ENCODE measurements at places on chromosomes 11 and 22.

GRCh38 chr11:73978576-73979086 is 4.0 kb downstream of the UCP2 start:
- DNase-seq, result no peak

DNA sequence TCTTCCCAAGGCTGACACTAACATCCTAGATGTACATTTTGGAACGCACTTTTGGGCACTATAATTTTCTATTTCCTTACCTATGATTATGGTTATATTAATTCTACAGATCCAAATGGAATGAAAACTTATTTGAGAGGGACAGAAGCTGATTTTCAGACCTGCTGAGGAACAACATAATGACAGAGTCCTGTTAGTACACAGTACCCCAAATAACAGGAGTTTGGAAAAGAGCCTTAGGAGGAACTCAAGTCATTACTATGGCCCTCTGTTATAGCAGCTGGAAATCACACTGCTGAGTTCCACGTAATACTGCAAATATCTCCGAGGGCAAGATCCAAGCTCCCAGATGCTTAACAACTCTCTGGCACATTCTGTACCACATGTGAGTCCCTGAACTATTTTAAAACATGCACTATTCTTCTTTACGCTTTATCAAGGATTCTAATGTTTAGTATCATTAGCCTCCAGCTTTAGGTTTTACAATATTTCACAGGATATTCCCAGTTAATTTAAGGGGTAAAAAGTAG is 1027.7 kb upstream of the CCDC90B start:
- no peak for DNase-seq

GRCh38 chr11:45859661-45860140 is 12.4 kb downstream of the CRY2 start:
- peak; percentile 96 for DNase-seq

GRCh38 chr11:8164746-8165145 is 4.1 kb downstream of the RIC3 start:
- DNase-seq, result no peak

GRCh38 chr11:34633640-34633989 is 12.7 kb downstream of the EHF start:
- no peak for DNase-seq

GRCh38 chr11:86117712-86118063 is 48.8 kb upstream of the PICALM start:
- no peak for DNase-seq

- DNase-seq, result no peak
Measured at GRCh38 chr11:20654038-20654437, 15.3 kb upstream of the NELL1 start.

DNA sequence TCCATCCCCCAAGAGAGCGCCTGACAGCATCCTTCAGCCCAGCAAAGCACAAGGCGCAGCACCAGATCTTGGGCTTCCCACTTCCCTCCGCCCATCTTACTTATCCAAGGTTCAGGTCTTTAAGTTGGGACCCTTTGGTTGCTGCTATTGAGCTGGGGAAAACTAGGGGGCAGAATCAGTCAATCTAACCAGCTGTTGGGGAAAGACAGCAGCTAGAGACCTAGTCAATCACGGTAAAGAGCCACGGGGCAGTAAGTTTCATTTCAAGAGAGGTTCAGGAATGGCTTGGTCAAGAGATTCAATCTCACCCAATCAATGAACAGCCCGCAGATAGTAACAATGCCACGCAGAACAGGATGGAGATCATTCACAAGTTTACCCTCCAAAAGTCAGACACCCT is 1.7 kb downstream of the ABTB2 start:
- no peak for DNase-seq

DNA sequence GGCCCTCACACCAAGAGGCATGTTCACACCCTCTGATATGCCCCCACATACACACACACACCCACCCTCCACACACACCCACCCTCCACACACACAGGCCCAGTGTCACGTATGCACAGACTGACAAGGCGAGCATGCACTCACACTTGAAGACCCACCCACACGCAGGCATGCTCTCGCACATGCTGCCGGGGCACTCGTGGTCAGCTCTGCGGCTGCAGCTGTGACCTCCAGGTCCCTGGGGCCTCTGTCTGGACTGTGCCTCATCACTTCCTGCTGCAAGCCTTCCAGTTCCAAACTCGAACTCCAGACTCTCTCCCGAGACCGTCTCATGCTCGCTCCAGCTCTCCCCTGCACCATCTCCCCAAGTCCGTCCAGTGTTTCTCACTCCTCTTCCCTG is 9.5 kb downstream of the DCHS1 start:
- DNase-seq, result no peak

DNA sequence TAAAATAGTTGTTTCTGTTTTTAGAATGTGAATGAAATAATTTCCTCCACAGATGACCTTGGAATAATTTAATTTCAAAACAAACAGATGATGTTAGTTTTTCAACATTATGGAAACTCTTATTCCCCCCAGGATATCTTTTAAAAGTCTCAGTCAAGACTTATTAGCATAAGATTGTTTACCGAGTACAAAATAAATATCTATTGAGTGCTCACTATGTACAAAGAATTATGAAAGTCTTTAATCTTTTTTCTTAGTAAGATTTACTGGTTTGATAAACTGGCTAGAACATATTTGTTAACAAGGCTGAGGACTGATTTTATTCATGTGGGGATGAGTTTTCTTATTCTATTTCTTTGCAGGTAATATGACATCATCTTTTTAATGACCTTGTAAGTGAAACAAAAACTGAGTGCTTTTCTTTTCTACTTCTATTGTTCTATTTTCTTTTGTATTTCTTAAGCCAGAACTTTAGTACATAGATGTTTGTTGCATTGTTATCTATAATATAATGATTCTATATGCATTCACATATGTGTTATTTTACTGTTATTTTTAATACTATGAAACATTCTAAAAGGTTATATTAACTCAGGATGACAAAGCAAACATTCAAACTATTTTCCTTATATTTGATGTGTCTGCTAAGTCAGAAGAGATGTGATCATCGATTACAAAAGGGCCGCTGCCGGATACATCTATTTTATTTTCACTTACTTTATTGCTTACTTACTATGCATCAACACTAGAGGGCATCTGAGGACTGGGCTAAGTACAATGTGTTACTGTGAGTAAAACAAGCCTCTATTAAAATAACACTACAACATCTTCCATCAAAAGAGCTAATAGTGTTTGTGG is 111.0 kb upstream of the ARHGAP42 start:
- no peak for DNase-seq

DNA sequence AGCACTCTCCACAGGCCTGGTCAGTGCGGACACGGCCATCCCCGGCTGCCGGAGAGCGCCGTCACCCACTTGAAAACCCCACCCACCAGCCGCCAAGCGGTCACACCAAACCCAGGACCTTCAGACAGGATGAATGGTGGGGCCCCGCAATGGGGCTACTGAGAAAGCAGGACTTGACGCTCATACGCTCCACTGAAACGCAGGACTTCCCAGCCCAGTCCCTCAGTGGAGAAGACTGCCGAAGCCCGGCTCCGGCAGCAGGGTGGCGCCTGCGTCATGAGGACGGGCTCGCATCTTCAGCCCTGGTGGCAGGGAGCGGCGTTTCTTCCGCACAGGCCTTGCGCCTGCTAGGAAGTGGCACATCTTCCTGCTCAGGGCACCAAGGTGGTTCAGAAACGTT is 15.3 kb upstream of the PHLDA2 start:
- peak; percentile 45 for DNase-seq

DNA sequence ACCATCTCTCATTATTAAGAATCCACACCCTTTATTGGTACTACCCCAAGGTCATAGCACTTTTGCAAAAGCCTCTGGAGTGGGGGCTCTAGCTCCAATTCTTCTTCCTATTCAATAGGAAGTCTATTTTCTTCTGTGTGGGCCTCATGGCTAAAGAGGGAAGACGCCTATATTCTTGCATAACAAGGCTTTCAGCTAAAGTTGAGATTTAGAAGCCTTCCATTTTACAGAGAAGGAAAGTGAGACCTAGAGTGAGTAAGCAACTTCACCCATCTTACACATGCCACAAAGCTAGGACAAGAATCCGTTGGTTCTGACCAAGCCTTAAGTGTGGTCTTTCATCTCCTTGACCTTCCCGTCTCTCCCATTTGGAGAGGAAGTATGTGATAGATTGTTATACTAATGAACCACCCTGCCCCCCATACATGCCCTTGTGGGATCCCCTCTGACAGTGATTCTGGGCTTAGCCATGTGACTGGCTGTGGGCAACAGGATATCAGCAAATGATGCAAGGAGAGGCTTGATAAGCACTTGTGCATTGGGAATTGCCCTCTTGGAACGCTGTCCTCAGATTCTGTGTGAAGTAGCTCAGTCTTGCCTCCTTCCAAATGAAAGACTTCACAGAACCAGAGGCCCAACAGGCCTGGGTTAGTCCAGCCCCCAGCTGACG is 12.3 kb downstream of the BACE1 start:
- no peak for DNase-seq

DNA sequence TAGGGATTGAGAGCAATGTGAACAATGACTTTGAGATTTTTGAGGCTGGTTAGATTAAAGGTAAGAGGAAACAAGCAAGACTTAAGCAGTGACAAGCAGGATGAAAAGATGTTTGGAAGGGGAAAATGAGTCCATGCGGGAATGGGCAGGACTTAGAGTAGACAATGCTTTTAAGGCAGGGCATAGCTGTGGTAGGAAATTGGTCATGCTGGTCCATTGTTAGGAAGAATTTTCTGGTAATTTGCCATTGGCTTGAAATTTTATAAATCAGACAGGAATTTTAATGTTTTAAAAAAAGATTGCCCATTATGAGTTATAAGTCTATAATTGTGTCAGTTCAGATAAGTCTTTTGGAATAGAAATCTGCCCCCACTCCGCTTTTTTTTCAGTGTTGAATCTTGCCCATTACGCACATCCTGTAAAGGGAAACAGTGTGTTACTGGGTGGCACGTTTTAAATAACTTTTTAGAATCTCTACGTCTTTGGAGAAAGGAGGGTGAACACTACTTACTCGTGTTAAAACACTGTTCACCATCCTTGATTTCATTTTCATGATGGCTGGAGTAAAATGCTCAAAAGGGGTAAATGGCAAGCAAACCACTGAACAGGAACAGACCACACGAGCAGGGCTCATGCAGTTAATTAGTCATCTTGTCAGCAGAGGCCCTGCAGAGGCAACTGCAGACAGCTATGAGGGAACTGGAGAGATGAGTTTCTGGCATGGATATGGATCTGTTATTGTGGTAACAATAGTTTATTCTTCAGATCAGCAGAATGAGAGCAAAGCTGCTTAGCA is 25.0 kb downstream of the SWAP70 start:
- DNase-seq, result no peak

GRCh38 chr22:46180370-46181137 is 30.2 kb downstream of the PPARA start:
- DNase-seq, result no peak

DNA sequence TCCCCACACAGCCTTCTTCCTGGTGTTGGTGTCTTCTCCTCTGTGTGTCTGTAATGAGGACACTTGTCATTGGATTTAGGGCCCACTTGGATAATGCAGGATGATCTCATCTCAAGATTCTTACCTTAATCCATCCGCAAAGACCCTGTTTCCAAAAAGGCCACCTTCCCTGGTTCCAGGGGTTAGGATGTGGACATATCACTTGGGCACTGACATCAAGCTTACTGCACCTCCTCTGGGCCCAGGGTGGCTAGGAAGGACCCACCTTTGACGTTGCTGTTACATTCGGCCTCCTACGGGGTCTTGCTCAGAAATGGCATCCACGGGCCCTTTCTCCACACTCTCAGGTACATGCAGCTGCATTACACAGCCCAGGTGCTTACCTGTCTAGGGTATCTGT is 535.9 kb downstream of the BRD1 start:
- DNase-seq, result no peak

- no peak for DNase-seq
Measured at GRCh38 chr22:37647928-37648327, 8.5 kb downstream of the SH3BP1 start.

DNA sequence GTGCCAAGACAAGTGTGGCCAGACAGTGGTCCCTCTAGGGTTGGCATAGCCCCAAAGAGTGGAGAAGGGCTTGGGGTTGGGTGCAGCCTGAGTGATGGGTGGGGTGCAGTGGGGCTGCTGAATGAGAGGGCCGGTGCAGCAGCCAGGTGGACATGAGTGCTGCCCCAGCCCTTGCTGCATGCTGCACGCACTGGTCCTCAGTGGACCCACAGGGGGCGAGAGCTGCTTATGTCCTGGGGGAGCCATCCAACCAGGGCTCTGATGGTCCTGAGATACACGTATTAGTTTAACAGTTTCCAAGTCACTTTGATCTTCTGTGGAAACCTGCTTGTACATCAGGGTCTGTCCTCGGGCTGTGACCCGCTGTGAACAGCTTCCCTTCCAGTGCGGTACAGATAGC is 23.9 kb upstream of the ACR start:
- no peak for DNase-seq

DNA sequence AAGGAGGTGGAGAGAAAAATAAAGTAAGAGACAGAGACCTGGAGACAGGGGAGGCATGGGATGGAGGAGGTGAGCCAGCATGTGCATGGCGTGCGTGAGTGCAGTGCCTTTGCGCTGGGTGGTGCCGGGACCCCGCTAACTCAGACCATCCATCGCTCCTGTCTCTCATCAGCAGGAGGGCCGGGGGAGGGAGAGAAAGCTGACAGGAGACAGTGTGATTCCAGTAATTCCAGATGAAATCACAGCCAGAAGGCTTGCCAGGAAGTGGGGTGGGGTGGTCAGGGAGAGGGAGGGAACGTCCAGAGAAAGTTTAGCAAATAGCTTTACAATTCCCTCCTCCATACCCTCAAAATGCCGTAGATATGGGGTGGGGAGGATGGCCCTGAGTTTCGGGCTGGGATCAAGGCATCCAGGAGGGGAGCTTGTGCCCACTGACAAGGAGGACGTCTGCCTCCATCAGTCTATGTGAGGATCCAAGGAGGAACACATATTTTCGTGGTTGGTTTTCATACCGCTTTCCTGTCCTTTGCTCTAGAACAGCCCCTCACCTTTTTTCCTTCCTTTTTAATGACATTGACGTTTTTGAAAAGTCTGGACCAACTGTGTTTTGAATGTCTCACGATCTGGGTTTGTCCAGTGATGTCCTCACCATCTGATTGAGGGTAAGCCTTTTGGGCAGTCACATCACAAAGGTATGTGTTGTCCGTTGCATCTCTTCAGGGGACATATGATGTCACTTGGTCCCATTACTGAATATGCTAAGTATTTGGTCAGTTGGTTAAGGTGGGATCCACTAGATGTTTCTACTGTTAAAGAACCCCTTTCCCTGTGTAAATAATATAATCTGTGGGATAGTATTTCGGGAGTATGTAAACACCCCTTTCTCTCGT is 567.3 kb downstream of the MIAT start:
- no peak for DNase-seq

- DNase-seq, result no peak
Measured at GRCh38 chr11:23931443-23931842, 565.4 kb upstream of the LUZP2 start.

DNA sequence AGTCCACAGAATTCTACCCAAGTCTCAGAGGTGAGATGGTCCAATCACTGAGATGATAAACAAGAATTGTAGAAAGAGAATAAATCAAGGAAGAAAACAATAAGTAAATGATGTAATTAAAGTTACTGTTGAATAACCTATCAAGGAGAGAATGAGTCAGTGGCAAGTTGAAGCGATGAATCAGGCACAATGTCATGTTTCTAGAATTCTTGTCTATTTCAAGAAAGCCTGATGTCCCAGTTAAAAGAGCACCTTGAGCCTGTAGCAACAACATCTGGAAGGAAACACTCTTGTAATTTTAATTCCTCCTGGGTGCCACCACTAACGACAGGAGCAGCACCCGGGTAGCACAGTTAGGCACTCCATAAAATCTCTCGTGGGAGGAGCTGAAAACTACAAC is 67.9 kb upstream of the SLC35C1 start:
- no peak for DNase-seq
